ENCODE measurements at places on chromosomes 2 and 18.

- no peak for DNase-seq
These were observed 65.9 kb upstream of the TNP1 start for GRCh38 chr2:216925636-216926366.

DNA sequence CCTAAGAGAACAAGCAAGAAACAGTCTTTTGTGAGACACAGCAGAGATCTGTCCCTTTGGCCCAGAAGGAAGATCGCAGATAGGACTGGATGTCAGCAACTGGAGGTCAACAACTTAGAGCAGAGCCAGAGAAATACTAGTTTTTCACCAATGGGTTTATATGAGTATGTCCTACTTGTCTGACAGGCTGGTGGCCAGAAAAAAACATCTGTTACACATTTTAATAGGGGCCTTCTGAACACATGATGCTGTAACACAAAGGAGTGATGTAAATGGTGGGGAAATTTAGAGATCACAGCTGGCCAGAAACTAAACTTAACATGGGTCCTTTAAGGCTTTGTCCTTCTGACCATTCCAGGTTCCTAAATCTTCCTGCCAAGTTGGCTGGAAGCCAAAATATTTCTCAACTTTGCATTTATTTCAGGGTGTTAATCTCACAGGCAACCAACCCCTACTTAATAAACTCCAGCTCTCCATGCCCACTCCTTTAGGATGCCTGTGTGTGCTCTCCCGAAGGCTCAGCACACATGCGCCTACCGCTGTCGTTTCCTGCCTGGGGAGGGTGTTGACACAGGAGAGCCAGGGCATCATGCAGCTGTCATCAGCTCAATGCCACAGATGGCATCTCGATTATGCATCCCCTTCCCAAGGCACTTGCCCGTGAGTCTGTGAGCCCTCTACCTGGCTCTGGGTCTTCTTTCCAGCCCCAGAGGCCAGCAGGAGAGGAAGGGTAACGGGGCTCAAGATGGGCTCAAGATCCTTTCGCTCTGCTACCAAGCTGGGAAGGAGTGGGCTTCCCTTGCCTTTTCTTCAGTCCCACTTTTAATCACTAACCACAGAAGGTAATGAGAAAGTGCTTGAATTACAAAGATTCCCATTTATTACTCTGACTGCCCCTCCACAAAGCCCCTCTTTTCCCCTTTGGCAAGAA, 252.5 kb downstream of the ETAA1 start:
- no peak for DNase-seq

DNA sequence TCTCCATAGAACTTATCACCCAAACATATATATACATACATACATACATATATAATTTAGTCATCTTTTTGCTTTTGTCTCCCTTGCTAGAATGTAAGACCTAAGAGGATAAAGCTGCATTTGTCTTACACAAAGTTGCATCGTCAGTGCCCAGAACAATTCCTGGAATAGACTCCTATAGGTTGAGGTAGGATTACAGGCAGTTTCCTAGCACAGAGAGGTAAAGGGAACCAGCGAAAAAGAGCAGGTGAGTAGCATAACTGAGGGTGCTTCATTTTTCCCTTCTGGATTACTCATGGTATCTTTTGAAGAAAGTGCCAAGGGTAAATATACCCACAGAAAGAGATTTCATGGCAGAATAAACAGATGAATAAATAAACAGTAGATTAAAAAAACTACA, 68.1 kb upstream of the AMMECR1L start:
- DNase-seq: no peak

DNA sequence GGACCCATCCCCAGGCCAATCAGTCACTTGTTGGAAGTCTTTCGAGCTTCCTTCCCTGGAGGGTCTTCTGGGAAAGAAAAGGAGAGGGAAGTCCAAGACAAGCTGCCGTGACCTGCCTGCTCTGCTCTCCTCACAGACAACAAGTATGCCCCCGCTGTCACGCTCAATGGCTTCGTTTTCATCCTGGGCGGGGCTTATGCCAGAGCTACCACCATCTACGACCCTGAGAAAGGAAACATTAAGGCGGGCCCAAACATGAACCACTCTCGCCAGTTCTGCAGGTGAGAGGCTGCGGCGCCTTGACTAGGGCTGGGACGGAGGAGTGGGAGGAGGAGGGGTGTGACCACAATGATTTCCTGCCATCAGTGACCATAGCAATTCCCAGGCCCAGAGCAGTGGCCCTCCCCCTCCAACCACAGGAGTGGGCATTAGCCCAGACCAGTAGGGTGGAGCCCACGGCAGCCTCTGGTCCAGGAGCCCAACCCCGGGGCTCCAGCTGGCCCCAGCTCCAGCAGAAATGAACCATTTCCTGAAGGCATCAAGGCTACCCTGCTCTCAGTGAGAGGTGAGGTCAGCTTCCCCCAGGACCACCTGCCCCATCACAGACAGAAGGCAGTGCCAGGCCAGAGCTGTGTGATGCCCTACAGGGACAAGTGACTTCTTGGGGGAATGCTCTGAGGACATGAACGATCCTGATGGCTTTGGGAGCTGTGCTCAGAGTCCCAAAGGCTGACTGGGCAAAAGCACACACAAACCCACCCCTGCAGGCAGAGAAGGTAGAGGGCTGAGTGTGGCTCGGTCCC, 223.1 kb downstream of the ATAD2B start:
- no peak for DNase-seq

DNA sequence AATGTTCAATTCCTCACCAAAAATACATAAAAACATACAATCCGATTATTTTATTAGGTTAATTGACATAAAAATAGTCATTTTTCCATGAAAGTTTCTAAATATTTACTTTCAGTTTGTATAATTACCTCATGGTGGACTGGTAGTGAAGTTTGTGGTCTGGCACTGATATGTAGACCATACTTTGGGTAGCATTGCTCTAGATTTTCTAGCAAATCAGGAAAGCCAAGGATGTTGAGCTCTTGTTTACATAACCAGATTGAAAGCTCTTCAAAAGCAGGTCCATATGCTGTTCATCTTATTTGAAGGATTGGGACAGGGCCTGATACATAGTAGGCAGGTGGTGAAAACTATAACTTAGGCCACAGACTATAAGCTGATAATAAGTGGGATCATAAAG, 61.8 kb downstream of the COMMD1 start:
- no peak for DNase-seq

DNA sequence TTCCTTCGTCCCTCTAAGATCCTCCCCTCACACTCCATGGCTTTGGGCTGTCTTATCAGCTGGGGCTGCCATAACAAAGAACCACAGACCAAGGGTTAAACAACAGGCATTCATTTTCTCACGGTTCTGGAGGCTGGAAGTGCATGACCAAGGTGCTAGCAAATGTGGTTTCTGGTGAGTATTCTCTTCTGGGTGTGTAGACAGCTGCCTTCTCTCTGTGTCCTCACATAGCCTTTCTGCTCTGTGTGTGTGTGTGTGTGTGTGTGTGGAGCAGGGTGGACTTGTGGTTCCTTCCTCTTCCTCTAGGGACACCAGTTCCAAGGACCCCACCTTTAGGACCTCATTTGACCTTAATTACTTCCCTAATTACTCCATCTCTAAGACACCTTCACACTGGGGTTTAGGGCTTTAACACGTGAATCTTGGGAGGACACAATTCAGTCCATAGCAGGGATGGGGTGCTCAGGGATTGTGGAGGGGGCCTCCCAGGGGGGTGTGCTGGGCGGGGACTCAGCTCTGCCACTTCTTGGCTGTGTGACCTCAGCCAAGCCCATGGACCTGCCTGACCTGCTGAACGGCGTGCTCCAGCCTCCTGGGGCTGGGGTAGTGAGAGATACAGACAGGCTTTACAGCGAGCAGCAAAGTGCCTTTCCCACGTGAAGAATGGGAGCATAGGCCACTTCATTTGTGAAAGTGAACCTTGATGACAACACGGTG, 38.0 kb downstream of the ACKR3 start:
- peak; percentile 44 for DNase-seq

GRCh38 chr2:128625421-128625820, 306.8 kb upstream of the HS6ST1 start:
- no peak for DNase-seq

DNA sequence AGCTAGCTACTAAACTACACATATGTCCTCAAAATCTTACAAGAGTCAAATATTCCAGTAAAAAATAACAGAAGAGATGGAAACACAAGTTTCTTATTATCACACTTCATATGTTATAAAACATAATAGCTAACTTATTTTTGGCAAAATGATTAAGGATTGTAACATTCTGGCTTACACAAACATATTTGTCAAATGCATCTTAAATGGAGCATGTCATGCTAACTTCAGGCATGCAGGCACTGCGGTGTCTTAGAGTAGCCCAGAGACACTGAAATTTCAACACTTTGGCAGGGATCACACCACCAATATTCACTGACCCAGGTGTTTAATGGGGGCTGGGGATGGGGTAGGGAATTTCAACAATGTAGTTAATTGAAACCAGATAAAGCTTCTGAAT, 51.6 kb downstream of the LDAH start:
- DNase-seq: no peak

DNA sequence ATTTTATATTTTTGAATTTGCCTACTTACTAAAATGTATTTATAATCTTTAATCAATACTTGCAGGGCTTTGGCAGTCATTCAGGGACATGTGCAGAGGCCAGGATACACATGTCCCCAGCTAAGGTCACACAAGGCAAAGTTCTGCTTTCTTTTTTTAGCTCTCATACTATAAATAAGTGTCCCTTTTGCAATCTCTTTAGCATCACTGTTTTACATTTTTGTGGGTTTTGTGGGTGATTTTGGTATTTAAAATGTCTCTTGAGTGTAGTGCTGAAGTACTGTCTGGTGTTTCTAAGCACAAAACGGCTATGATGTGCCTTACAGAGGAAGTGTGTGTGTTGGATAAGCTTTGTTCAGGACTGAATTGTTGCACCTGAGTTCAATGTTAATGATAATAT, 309.0 kb upstream of the GULP1 start:
- DNase-seq: peak; percentile 48

GRCh38 chr2:10608273-10608672, 81.5 kb downstream of the NOL10 start:
- no peak for DNase-seq

DNA sequence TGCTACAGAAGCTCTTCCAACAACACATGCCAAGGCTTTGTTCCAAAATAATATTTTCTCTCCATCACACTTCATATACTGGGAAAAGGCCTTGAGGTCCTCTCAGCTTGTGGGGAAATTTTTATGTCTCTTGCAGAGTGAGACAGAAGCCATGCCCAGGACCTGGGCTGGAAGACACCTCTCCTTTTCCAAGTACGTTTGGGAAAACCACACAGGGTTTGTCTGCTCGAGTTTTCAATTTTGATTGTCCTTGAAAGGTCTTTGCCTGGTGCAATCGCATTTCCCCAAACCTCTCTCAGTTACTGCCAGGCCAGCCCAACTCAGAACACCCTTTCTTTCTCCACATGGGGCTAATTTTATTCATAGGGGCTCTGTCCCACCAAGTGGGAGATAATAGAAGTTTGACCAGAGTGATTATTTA, 272.2 kb downstream of the OSR1 start:
- DNase-seq: no peak

DNA sequence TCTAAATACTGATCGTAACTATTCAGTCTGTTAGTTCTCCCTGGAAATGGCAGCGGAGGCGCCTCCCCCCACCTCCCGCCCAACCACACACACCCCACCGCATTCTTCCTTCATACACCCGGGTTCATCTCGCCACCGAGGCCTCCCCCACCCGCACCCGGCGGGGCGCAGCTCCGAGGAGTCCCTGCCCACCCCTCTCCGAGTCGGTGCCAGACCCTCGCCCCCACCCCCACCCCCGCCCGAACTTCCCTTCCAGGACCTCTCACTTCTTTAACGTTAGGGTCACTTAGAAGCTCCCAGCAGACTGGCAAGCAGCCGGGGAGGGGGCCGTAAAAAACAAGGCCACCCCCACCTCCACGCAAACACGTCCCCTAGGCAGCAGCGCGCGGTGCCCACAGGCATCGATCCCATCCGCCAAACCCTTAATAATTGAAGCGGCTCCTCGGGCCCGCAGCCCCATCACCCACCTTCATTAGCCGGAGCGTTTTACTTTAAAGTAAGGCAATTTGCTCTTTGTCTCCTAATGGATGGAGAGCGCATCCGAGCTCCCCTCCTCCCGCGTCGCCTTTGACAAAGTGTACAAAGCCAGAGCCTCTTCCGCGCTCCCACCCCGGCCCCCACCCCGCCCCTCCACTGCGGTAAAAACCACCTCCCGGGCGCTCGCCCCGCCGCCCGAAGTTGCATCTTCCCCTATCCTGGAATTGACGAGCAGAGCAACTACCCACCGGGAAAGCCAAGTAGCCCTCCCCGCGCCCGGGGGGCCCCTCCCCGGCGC, 624 bp downstream of the ZNF516 start:
- DNase-seq: peak; percentile 89

- DNase-seq: no peak
These were observed 17.5 kb downstream of the AFG3L2 start for GRCh38 chr18:12359515-12359927.

DNA sequence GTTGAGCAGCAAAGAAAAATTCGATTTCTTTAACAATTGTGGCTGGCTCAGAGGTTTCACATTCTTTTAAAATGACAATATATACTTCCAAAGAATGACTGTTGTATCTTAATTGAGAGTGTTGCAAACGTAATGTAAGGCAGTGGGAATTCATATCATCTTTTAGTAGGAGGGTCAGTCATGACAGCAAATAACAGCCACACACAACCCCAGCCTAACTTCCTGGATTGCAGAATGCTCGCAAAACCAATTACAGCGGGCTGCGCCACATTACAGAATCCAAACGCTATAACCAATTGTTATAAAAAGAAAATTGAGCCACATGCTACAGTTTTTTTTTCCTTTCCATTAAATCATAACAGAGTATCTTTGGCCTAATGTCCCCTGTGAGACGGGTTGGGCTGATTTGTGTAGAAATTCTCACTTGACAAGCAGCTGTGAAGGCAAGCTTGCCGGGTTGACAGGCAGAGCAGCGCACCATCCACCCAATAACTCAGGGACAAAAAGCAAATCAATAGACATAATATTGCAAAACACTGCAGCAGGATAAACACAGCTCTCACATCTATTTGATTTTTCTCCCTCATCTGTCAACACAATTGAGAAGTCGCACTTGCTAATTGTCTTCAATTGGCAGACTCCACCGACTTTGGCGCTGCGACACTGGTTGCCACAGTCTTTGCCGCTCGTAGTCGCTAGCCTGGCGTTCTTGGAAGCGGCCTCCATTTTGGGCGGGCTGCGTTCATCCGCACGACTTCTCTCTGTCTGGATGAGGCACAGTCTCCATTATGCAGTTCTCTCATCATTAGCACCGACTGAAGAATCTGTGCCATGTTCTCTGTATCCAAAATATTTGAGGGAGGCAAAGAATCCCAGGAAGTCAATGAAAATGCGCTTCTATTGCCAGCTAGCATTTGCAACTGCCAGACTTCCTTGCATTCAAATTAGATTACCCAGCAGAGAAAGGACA, 95.0 kb upstream of the CCDC68 start:
- DNase-seq: no peak

DNA sequence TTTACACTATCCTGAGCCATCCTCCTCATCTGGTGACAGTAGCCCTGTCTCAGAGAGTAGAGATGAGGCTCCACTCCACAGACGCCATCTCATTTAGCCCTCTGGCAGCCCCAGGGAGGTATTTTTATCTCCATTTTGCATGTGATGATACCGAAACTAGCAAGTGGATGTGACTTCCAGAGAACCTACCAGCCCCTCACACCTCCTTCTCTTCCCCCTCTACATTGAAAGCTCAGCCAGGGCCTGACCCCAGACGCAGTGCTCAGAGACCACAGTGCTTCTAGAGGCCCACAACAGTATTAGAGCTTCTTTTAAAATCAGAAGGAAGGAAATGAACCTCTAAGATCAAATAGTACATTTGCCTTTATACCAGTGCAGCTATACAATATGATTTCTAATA, 8.3 kb downstream of the GYPC start:
- DNase-seq: peak; percentile 90

- DNase-seq: peak; percentile 54
These were observed 108.3 kb upstream of the LTBP1 start for GRCh38 chr2:32838418-32838817.

- no peak for DNase-seq
These were observed 125.8 kb downstream of the OSBPL6 start for GRCh38 chr2:178320011-178320585.

Data from Karpas-422 (cell line).